OCI-LY7 (cell line): ENCODE measurements at places on chromosomes 13 and 19. TPM values are rescaled to one million over a fixed set of nuclear protein-coding genes. Genes with fewer than 3 reads are reported as not detected.

The CABP5 gene
- total RNA-seq: not detected in 2 replicates

The BRME1 gene
- 7.1 and 7.2 TPM in 2 replicates for total RNA-seq

The SIGLEC12 gene
- not detected in 2 replicates for total RNA-seq

The JAK3 gene
- 24.4 and 25.3 TPM in 2 replicates for total RNA-seq

The RABAC1 gene
- total RNA-seq: 167 and 191 TPM in 2 replicates

The GFY gene
- not detected in 2 replicates for total RNA-seq
